ENCODE measurements at places on chromosomes 3 and 15. TPM values are rescaled to one million over a fixed set of nuclear protein-coding genes. Genes with fewer than 3 reads are reported as not detected.

Gene PLCH1
- polyA plus RNA-seq = 0.75 TPM

Gene SPINK8
- polyA plus RNA-seq = not detected

Gene CCR8
- not detected for polyA plus RNA-seq

Gene SLC28A2
- polyA plus RNA-seq = 0.12 TPM

Gene RBP2
- polyA plus RNA-seq = not detected

Gene TUSC7
- polyA plus RNA-seq = not detected

Gene FRMD4B
- 17.8 TPM for polyA plus RNA-seq
